ENCODE measurements at places on chromosomes 11 and 22.

- no peak for DNase-seq
Measured at GRCh38 chr11:105245781-105246315, 106.3 kb upstream of the CARD18 start.

DNA sequence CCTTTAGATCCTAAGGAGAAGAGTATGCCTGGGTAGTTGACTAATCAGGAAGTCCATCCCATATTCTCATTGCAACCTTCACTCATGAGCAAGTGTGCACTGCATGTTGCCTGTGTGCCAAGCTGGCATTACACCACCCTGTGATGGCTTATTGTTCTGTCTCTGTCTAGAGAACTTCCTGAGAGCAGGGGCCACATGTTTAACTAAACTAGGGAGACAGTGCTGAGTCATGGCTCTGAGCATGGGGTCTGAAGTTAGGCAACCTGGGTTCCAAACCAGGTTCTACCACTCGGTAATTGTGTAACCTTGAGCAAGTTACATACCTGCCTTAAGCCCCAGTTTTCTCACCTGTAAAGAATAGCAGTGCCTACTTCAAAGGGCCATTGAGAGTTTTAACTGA is 39.6 kb downstream of the CSNK2A3 start:
- DNase-seq: no peak

DNA sequence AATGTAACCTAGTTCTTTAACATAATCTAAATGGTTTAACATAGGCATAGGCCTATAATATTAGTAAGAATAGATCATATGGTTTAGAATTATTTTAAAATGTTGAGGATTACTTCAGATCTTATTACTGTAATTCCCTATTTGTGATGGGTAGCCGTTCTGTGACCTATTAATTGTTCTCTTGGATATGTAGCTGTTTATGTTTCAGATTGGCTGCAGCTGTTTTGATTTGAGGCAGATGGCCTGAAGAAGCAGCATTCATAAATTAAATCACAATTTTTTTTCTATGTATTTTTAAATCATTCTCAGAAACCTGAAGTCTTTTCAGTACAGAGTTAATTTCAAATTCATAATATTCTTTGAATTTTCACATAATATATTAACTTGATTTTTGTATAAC is 104.5 kb downstream of the PDE3B start:
- DNase-seq: no peak

- no peak for DNase-seq
Measured at GRCh38 chr11:9091044-9091922, at the start of gene SCUBE2. Gene SCUBE2 (minus strand): TSS chr11:9091599. CDS start chr11:9091528, 71 bp downstream.

DNA sequence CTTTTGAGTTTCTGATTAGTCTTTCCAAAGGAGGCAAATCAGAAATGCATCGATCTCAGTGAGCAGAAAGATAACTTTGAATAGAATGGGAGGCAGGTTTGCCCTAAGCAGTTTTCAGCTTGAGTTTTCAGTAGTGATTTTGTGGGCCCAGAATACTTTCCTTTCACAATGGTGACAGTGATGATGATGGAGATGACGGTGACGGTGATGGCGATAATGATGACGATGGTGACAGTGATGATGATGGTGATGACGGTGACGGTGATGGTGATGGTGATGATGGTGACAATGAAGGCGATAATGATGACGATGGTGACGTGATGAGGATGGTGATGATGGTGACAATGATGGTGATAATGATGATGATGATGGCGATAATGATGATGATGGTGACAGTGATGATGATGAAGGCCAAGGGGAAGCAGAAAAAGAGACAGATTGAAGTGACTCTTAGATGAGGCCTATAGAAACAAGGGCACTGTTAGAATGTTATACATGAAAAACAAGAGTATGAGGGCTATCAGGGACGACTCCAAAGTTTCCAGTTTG is 153.4 kb upstream of the B3GAT1 start:
- DNase-seq: no peak

- no peak for DNase-seq
Measured at GRCh38 chr11:1127664-1128162, 30.0 kb upstream of the MUC5AC start.

GRCh38 chr22:36086629-36087254 is 58.1 kb upstream of the RBFOX2 start:
- no peak for DNase-seq

All from NCI-H2081 treated with DMSO at 0.1 percent for 48 hours (cell line).